SJSA1 (cell line): ENCODE measurements at places on chromosomes 3 and 15. TPM values are rescaled to one million over a fixed set of nuclear protein-coding genes. Genes with fewer than 3 reads are reported as not detected.

Gene SYNPR
- not detected in 2 replicates for total RNA-seq

Gene HYAL1
- 0.18 TPM in 1 of 2 replicates, not detected in the other for total RNA-seq

Gene ZNF501
- total RNA-seq = 0.53 and 4.4 TPM in 2 replicates

Gene EPHB3
- 2.9 and 4.1 TPM in 2 replicates for total RNA-seq

DNA sequence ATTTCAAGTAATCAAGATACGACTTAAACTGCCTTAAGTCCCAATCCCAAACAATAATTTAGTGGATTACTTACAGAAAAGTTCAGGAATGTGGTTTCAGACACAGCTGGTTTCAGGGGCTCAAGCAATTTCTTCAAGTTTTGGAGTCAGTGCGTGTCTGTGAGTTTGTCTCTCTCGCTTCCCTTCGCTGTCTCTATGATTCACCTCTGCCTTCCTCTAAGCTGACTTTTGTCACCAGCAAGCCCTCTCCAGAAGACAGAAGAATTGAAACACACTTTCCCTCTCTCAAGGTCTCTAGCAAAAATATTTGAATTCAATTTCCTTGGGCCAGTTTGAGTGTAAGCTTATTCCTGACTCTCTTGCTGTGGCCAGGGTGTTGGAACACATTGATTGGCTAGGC lies 392.4 kb downstream of the EDEM1 start:
- H3K36me3 ChIP-seq = no peaks in the 10 kb centered on the region
- H3K27ac ChIP-seq = no peak overlapping the region

DNA sequence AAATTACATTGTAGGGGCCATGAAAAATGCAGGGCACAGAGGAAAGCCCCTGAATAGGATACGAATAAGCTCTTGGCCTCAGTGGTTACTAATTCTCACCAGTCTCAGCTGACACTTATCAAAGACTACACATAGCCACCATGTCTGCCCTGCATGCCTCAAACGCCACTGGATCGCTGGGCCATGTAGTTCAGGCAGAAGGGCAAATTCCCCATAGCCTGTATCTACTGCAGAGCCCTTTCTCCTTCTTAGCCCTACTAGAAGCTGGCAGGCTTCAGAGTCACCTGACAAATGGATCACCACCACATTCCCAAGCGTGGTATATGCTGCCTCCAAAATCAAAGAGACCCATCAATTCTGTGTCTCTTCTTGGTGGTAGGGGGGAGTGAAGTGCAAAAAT lies 177.4 kb downstream of the MINAR1 start:
- peaks cover 5% of the 10 kb centered on the region; the same call in 1 of the 2 replicates for H3K27me3 ChIP-seq
- H3K27ac ChIP-seq = no peak overlapping the region
- no peaks in the 10 kb centered on the region for H3K4me1 ChIP-seq
- H3K4me3 ChIP-seq = no peak overlapping the region

DNA sequence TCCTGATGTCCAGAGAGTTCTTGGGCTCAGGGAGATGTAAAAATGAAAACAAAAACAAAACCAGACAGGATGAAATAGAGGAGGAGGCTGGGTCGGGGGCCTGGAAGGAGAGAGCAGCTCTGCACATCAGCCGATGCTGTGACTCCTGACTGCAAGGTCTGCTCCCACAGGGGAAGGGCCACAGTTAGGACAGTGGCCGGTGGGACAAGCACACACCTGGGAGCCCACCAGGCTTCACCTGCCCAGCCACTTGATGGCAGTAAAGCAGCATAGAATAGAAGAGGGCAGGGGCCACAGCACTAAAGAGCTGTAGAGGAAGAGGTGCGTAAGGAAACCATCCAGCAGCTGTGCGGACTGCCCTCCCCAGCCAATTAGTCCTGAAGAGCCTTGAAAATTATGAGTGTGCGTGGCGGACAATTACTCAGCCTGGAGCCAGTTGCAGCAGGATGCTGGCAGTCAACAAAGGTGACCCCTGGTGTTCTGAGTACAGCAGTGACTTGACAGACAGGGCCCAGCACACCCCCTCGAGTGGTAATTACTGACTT lies 29.8 kb downstream of the ALS2CL start:
- H3K4me3 ChIP-seq = no peak overlapping the region
- H3K36me3 ChIP-seq = no peaks in the 10 kb centered on the region
- H3K27ac ChIP-seq = no peak overlapping the region
- DNase-seq = no peak

DNA sequence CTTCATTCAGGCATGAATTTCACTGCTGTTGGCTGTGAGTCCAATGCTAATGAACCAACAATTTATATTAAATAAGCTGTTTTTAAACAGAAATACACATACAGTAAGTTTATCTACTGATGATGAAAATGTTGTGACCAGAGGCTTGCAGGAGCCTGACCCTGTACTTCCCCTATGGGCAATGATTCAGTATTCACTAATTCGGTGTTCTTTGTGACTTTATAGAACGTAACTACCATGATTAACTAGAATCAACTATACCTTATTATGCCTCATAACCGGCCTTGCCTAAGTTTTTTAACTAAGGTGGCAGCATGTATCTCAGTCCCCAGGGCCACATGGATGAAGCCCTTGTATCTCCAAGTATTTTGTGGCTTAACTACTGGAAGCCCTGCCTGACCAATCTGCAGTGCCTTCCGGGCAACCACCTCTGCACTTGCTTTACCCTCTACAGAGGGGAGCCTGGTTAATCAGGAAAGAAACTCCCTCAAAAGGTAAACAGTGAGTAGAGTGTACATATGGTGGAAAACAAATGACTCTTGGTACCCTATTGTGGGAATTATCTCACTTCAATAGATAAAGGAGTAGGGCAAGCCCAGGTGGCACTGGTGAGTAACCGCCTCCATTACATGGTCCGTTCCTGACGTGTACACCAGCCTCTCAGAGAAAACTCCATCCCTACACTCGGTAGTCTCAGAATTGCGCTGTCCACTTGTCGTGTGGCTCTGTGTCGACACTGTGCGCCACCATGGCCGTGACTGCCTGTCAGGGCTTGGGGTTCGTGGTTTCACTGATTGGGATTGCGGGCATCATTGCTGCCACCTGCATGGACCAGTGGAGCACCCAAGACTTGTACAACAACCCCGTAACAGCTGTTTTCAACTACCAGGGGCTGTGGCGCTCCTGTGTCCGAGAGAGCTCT lies 11.6 kb upstream of the CLDN18 start:
- H3K4me1 ChIP-seq = no peaks in the 10 kb centered on the region
- no peak overlapping the region for H3K4me3 ChIP-seq
- H3K36me3 ChIP-seq = no peaks in the 10 kb centered on the region
- H3K27me3 ChIP-seq = no peaks in the 10 kb centered on the region
- no peak for DNase-seq
- H3K27ac ChIP-seq = no peak overlapping the region

DNA sequence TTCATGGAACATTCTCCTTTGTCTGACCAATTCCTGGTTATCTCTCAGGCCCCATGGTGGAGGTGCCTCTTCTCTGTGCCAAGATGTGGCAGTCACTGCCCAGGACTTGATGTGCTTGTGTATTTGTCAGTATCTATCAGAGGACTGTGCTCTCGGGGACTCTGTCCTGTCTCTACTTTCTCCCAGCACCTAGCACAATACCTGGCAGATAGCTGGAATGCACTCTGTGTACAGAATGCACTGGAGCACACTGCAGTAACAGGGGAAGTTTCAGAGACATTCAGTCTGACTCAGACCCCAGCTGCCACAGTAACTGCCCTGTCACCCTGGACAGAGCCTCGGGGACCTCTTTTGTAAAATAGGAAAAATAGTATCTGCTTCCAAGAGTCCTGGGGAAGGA lies 34.6 kb upstream of the SV2B start:
- peaks cover 5% of the 10 kb centered on the region; the same call in 1 of the 2 replicates for H3K27me3 ChIP-seq
- no peak for DNase-seq
- no peaks in the 10 kb centered on the region for H3K4me1 ChIP-seq
- H3K36me3 ChIP-seq = no peaks in the 10 kb centered on the region
- no peak overlapping the region for H3K4me3 ChIP-seq
- H3K27ac ChIP-seq = no peak overlapping the region

DNA sequence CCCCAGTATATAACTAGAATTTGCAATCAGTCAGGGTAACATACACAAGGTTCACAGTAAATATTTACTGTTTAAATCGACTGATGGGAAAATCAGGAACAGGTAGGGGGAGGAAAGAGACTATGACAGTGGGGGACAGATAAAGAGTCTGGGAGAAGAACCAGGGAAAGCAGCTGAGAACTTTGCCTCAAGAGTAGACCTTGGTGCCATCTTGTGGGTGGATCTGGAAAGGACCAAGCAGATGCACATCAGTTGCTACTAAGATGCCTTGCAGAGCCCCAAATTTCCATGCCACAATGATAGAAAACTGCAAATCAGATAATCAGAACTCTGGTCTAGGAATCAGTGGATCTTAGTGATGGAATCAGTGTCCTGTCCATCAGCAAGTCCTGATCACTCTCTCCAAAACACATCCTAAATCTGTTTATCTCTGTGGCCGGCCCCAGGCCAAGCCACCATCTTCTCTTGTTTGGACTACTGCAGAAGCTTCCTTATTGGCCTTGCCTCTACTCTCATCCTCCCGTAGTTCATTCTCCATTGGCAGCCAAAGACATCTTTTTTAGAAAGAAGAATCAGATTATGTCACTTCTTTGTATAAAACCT lies 62.7 kb downstream of the PDE8A start:
- no peak overlapping the region for H3K4me3 ChIP-seq
- peaks cover 20% of the 10 kb centered on the region for H3K4me1 ChIP-seq
- DNase-seq = peak; percentile 53
- H3K27me3 ChIP-seq = no peaks in the 10 kb centered on the region
- H3K36me3 ChIP-seq = no peaks in the 10 kb centered on the region

DNA sequence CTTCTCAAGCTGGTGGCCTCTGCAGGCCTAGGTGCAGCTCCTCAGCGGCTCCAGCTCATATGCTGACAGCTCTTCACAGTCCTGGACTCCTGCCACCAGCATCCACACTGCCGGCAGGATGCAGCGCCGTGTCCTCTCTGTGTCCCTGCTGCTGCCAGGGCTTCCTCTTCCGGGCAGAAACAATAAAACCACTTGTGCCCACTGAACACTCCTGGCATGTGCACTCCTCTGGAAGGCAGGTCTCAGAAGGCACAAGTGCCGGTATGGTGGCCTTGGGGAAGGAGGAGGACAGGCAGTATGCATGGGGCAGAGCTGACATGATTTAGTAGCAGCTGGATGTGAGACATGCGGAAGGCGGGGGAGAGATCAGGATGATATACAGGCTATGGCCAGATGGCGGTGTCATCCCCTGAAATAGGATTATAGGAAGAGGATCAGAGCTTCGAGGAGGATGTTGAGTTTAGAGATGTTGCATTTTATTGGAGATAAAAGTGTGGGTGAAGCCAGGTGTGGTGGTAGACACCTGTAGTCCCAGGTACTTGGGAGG lies 7.5 kb upstream of the MAN2A2 start:
- H3K27ac ChIP-seq = no peak overlapping the region
- H3K4me3 ChIP-seq = no peak overlapping the region
- H3K4me1 ChIP-seq = no peaks in the 10 kb centered on the region
- no peak for DNase-seq
- H3K27me3 ChIP-seq = no peaks in the 10 kb centered on the region

DNA sequence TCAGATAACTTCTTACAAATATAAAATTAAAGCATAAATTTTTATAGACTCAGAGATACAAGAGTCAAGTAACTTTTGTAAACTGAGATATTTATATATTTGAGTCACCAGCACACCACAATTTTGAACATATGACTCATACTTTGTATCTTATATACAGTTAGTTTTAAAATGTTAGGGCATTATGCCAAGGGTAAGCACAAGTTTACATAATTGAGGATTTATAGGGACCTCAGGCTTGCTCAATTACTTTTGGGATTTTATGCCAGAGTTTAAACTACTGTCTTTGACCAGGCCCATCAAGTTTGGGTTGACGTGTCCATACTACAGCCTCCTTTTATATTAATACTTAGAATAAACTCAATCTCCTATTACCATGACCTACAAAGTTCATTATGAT lies 7.4 kb upstream of the FGF7 start:
- peak; percentile 52 for DNase-seq
- H3K4me1 ChIP-seq = peaks cover 19% of the 10 kb centered on the region
- H3K27me3 ChIP-seq = no peaks in the 10 kb centered on the region
- no peak overlapping the region for H3K27ac ChIP-seq

- DNase-seq = no peak
- no peak overlapping the region for H3K27ac ChIP-seq
- peaks cover 11% of the 10 kb centered on the region for H3K4me1 ChIP-seq
- peaks cover 23% of the 10 kb centered on the region for H3K27me3 ChIP-seq
Measured at GRCh38 chr3:50158530-50159146, 3.5 kb downstream of the SEMA3F start.

GRCh38 chr3:21356402-21356801 lies 394.6 kb downstream of the ZNF385D start:
- no peak for DNase-seq
- no peaks in the 10 kb centered on the region for H3K27me3 ChIP-seq
- no peaks in the 10 kb centered on the region for H3K36me3 ChIP-seq
- no peak overlapping the region for H3K27ac ChIP-seq
- no peak overlapping the region for H3K4me3 ChIP-seq

GRCh38 chr3:80870476-80871041 lies 890.9 kb downstream of the GBE1 start:
- no peak overlapping the region for H3K27ac ChIP-seq
- H3K4me1 ChIP-seq = no peaks in the 10 kb centered on the region
- DNase-seq = no peak

- H3K36me3 ChIP-seq = no peaks in the 10 kb centered on the region
- H3K4me1 ChIP-seq = no peaks in the 10 kb centered on the region
- H3K4me3 ChIP-seq = no peak overlapping the region
- DNase-seq = no peak
Measured at GRCh38 chr3:147572970-147573340, 163.8 kb downstream of the ZIC1 start.

- H3K4me3 ChIP-seq = no peak overlapping the region
- no peaks in the 10 kb centered on the region for H3K4me1 ChIP-seq
- DNase-seq = no peak
- no peak overlapping the region for H3K27ac ChIP-seq
Measured at GRCh38 chr3:184647405-184647936, 64.4 kb downstream of the MAGEF1 start.

DNA sequence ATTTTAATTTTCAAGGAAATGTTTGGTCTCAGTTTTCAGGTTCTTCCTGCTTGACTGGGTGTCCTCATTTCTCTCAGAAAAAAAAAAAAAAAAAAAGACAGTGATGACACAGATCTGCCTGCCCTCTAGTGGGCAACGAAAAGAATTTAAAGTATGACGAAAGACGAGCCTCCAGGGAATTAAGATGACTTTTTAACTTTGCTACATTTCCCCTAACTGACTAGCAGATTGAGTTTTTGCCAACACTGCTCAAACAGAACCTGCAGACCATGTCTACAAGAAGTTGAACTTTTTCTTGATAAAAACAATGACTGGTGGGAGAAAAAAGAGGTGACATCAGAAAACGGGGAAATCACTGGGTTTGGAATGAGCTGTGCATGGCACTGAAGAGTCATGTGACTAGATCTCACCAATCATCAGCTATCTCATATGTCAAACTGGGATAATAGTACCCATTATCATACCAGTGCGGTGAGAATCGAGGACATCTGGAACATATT lies 40.8 kb downstream of the EOMES start:
- no peak overlapping the region for H3K27ac ChIP-seq
- no peak overlapping the region for H3K4me3 ChIP-seq
- H3K36me3 ChIP-seq = no peaks in the 10 kb centered on the region
- H3K4me1 ChIP-seq = peaks cover 23% of the 10 kb centered on the region
- no peak for DNase-seq
